NCI-H1417 treated with DMSO at 0.1 percent for 48 hours (cell line): ENCODE measurements at places on chromosomes 2 and 18.

- no peak for DNase-seq
Observed at GRCh38 chr2:207183506-207183905, 17.8 kb upstream of the KLF7 start.

- DNase-seq = no peak
Observed at GRCh38 chr2:232626584-232626983, 6.8 kb upstream of the EFHD1 start.

- DNase-seq = no peak
Observed at GRCh38 chr2:120451334-120451733, 105.4 kb downstream of the INHBB start.

DNA sequence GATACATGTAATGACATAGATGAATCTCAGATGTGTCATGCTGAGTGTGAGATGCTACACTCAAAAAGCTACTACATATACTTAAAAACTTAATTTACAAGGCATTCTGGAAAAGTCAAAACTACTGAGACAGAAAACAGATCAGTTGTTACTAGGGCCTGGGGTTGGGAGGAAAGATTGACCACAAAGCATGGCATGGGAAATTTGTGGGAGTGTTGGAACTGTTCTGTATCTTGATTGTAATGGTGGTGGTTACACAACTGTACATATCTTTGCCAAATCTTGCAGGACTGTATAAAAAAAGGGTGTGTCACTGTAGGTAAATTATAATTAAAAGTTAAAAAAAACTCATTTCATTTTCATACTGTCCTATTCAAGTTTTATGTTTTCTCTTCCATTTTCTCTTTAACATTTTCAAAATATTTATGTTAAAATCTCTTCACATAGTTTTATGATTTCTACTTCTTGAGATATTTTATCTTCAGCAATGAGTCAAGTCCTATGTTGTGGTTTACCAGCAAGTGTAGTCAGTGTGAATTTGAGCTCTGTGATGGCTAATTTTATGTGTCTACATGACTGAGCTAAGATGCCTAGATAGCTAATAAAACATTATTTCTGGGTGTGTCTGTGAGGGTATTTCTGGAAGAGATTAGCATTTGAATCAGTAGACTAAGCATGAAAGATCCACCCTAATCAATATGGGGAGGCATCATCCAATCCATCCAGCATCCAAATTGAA, 58.6 kb upstream of the VRK2 start:
- no peak for DNase-seq

GRCh38 chr2:36427790-36428243, 72.2 kb downstream of the CRIM1 start:
- DNase-seq = no peak

DNA sequence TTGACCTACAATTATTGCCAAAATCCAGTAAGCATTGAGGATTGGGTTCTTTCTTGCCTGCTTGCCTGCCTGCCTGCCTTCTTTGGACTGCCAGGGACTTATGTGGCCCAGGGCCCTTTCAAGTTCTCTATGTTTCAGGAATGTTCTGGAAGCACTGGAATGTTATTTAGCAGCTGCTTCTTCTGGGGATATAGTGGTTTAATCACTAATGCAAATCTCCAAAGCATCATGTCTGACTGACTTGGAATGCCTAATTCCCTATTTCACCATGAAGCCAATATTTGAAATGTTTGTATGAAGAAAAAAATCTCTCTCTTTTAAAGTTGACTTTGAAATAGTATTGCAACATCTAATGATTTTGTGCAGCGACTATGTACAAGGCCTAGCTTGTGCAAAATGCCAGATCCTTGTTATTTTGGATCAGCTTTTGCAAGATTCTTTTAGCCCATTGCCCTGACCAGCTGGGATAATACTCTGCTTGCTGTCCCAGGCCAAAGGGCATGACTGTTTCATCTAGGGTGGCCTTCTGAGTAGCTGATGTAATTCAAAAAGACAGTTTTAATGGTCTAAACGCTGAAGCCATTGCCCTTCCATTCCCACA, 204.6 kb downstream of the RND3 start:
- no peak for DNase-seq

- DNase-seq = no peak
Observed at GRCh38 chr2:227191367-227191766, 26.9 kb downstream of the COL4A3 start.

DNA sequence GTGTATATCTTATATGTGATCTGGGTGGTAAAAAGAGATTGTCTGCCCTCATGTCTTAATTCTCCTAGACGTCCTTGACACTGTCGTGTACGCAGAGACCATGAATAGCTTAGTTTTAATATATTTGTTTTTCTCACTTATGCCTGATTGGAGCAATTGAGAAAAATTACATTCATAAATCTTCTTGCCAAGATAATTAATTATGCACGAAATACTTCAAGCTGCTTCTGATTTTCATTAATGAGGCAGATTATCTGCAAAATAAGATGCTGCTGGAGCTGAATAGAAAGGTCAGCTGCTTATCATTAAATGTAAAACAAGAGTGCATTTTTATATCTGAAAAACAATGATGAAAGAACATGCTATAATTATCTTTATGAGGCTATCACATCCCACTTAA, 95.9 kb downstream of the CCDC141 start:
- peak; percentile 35 for DNase-seq

DNA sequence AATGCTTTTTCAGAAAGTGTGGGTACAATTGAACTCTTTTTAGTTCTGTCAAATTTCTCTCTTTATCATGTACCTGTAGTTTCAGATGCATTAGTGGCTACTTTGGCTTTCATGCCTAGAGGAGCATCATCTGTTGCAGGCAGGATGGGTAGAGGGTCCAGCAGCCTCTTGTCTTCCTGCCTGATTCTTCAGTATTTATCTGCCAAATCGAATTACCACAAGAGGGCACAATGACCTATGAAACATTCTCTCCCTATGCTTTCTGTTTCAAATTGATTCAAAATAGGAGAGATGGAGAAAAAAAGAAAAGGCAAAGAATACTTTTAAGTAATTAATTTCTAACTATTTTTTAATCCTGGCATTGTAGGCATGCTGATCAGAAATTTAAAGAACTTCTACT, 477.2 kb downstream of the TRIB2 start:
- DNase-seq = peak; percentile 28

GRCh38 chr2:171652416-171652785, 34.9 kb upstream of the DYNC1I2 start:
- no peak for DNase-seq

DNA sequence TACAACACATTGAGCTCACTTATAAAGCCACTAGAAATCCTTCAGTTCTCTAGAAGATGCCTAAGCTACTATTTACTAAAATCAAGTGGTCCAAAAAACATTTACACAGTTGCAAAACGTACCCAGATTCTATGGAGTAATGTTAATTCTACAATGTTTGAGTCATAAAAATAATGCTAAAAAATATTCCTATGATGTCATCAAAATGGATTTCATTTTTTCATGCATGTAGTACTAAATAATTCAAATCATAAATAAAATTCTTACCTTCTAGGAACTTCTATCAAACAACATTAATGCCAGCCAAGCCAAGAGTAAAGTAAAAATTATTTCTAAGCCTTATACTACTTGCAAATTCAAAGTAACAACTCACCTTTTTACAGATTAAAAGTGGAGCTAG, 168.9 kb upstream of the EPC2 start:
- DNase-seq = no peak

- no peak for DNase-seq
Observed at GRCh38 chr2:234292205-234292961, 204.5 kb downstream of the ARL4C start.

GRCh38 chr2:107817378-107817777, 9.3 kb upstream of the RGPD4 start:
- no peak for DNase-seq

- no peak for DNase-seq
Observed at GRCh38 chr2:760001-760400, 82.8 kb upstream of the TMEM18 start.

DNA sequence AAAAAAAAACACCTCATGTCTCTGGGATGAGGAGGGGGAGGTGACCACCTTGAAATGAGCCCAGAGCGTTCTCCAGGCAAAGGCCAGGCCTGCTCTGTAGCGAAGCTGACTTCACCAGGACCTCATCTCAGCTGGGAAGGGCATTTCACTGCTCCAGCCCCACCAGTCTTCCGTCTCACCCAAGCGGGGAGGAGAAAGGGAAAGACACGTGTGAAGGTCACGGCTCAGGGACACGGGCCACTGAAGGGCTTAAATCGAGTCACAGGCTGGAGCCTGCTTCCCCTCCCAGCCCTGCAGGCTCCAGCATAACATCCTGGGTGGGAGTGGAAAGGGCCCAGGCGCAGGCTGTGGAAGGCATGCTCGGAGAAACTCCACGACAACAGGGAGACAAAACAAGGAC, 18.1 kb downstream of the THAP4 start:
- no peak for DNase-seq

GRCh38 chr2:235265348-235265965, 228.4 kb upstream of the AGAP1 start:
- DNase-seq = no peak

DNA sequence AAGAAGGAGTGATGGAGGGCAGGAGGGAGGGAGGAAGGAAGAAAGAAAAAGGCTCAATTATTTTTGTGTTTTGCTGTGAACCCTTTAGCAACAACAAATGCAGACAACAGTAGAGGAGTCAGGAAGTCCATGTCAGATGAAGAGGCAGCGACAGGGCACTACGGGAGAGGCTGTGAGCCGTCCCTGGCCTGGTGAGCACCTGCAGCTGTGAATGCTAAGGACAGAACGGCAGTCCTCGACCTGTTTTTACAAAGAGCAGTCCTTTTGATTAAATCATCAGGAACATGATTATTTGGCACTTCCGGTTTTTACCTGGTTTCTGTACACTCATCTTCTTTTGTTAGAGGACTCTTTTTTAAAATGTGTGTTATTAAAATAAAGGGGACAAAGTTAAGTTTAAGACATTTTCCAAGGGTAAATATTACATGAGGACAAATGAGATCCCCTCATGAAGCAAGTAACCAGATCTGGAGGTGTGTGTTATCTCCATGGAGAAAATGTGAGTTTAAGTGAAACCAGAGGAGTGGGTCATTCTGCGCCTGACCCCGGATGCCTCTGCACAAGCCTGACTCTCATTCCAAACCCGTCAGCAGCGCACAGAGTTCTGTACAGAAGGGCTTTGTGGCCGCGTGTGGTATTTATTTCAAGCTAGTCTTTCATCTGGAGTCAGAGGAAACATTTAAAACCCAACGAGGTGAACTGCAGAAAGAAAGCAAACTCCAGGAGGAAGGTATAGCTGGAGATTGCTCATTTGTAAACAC, 492.5 kb downstream of the SOX11 start:
- peak; percentile 46 for DNase-seq

GRCh38 chr2:3284657-3285630, 92.7 kb downstream of the EIPR1 start:
- DNase-seq = no peak
